B cell (primary cell): ENCODE measurements at places on chromosomes 2 and 18. TPM values are rescaled to one million over a fixed set of nuclear protein-coding genes. Genes with fewer than 3 reads are reported as not detected.

GRCh38 chr2:26355038-26355995 is 8.7 kb upstream of the ADGRF3 start:
- DNase-seq: no peak

DNA sequence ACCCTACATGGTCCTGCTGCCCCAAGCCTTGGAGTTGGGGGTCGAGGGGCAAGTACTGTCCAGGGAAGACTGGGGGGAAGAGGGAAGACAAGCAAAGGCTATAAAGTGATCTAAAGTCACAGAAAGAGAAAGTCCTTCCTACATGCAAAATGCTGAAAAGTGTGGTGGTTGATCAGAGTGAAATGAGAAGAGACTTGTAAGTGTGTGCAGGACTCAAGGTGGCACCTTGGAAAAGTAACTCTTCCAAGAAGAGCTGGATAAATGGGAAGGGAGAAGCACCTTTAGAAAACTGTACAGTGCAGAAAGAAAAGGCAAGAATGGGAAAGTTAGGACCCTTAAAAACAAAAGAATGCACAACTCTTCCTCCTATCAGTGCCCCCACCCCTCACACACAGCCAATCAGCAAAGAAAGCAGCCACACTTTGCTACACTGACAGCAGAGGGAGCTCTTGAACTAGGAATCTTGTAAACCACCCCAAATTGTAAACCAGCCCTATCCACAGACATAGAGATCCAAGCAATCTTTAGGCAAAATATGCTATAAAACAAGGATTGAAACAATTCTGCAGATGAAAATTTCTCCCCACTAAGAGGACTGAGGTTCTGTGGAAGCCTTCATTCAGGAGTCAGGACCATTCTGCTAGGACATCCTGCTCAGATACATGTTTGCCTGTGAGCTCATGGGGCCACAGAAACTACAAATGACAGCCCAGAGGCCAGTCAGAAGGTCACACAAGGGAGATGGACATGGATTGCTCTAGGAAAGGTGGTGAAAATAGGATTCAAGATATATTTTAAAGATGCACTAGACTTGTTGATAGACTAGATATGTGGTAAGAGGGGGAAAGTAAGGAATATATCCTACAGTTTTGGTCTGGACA is 146.4 kb downstream of the FTCDNL1 start:
- peak; percentile 37 for DNase-seq

DNA sequence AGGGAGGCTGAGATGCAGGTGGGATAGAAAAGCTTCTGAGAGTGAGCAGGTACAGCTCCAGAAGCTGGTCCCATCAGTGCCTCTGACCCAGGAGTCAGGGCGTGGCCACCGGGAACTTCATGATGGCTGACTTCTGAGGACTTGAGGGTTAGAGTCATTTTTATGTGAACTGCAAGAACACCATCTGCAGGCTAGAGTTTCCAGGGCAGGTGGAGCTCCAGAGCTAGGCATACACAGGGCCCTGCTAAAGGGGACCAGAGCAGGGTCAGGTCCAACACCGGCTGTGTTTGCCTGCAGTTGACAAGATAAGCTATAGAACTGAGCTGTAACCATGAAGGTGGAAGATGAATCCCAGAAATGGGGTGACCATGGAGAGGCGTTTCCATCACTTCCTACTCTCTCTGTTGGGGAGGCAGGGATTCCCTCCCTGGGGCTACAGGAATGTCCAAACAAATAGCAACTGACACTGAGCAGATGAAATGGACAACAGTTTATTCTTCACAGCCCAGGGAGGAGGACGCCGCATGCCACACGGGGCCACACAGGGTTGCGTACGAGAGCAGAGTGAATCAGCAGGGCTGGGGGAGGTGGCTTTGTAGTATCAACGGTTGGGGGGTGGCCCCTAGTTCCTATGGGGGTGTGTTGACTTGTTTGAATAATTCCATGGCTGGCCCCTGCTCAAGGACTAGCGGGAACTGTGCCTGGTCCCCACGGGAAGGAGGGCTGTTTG is 77.6 kb upstream of the ZNF516 start:
- no peak for DNase-seq

GRCh38 chr2:150204451-150204850 is 283.0 kb downstream of the RND3 start:
- no peak for DNase-seq

DNA sequence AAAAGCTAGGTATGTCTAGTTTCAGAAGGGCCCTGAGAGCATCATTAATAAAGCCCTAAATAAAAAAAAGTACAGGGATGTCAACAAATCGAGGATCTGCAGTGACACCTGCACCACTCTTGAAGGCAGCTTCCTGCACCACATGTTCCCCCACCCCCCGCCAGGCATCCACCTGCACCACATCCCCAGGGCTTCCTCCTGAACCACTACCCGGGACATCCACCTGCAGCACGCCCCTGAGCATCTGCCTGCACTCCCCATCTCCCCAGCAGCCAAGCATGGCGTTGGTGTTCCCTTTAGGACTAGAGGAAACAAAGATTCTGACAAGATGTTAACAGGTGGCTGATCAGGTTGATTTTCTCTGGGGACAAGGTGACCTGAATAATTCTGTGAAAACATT is 55.2 kb downstream of the DLGAP1 start:
- DNase-seq: no peak

- no peak for DNase-seq
These were observed 5.8 kb upstream of the PTPN4 start for GRCh38 chr2:119753930-119754321.

GRCh38 chr2:115678129-115678528 is 1235.7 kb downstream of the DPP10 start:
- DNase-seq: no peak

- no peak for DNase-seq
These were observed 28.1 kb upstream of the MYCN start for GRCh38 chr2:15912203-15912602.

DNA sequence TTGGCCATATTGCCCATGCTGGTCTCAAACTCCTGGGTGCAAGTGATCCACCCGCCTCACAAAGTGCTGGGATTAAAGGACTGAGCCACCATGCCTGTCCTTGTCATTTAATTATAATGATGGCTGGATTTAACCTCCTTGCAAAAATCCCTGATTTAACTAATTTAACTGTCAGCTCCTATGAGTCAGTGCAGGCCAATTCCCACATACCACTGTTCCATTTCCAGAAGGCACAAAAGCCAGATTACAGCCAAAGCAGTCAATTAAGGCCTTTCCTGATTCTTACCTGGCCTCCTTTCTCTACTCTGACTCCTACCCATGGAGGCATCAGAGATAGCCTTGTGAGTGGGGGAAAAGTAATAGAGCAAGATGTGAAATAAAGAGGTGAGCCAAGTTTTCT is 12.3 kb upstream of the SLC35F5 start:
- DNase-seq: no peak

DNA sequence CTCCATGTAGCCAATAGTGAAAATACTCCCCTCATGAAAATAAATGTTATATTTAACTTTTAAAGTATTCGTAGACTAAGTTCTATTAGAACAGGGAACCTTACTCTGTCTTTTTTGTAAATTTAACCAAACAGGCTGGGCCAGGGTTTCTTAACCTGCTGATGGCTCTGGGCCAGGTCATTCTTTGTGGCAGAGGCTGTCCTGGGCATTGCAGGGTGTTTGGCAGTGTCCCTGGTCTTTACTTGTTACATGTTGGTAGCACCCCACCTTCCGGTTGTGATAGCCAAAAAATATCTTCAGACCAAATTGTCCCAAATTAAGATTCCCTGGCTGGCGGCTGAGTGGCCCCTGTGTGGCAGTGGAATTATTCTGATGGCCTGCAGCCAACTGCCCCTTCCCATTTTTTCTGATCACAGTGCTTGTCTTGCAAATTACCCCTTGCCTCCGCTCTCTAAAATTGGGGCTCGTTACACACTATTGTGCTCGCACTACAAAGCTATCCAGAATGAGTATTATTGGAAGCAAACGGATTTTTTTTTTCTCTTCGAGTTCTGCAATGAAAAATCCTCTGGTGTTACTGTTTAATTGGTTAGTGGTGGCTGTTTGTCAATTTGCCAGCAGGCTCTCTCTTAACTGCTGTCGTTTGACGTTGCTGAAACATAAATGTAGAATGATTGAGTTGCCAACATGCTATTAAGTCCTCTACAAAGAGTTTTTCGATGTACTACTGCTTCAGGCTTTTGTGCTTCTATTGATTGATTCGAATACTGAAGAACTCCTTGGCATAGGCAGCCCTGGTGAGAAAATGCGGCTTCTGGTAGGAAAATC is 216.9 kb downstream of the SH3RF3 start:
- no peak for DNase-seq

GRCh38 chr2:95026471-95027368 is 1.2 kb downstream of the MAL start:
- DNase-seq: no peak

DNA sequence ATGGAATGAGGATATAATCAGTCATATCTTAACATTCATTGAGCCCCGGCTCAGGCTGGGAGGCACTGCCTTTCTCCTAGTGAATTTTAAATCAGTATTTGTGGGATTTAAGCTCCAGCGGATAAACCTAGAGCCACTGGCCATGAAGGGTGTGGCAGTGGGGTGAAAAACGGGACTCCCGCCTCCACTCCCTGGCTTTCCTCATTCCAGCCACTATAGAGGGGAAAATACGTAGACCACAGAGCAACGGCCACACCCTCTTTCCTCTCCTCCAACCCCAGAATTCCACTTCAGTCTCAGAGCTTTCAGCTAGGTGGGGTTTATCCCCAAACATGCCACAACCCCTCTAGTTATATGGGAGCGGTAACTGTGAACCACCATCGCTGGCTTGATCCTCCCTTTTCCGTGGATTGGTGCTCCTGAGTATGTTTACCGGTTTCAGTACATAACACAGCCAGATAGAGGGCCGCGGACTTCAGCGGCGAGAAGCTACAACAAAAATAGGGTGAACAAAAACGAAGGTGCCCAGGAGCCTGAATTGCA is 70.6 kb upstream of the ITGB6 start:
- no peak for DNase-seq

DNA sequence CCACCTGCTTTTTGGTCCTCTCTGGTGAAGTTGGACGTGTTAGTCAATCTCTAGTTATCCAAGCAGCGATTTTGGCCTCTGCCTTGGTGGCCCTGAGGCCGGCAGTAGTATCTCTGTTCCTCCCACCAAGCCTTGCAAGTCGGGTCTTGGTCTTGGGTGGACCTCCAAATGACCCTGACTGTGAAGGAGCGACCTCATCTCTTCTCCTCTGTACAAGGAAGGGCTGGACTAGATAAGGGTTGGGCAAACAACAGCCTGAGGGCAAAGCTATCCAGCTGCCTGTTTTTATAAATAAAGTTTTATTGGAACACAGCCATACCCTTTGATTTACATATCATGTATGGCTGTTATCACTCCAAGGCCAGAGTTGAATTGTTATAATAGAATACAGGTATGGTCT is 74.6 kb upstream of the FOSL2 start:
- DNase-seq: no peak

DNA sequence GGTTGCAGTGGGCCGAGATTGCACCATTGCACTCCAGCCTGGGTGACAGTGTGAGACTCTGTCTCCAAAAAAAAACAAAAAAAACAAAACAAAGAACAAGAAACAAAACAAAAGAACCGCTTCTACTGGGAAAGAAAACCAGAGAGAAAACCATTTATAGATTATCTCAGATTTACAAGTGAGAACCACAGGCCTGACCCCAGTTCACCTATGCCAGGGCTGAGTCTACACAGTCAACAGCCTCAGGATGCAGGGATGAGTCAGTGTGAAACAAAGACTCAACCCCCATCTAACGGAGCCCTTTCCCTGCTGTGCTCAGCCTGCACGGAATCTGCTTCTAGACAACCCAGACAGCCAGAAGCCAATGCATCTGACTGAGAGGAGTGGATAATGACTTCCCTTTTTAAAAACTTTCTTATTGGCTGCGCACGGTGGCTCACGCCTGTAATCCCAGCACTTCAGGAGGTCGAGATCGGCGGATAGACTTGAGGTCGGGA is 25.5 kb upstream of the YWHAQ start:
- no peak for DNase-seq

DNA sequence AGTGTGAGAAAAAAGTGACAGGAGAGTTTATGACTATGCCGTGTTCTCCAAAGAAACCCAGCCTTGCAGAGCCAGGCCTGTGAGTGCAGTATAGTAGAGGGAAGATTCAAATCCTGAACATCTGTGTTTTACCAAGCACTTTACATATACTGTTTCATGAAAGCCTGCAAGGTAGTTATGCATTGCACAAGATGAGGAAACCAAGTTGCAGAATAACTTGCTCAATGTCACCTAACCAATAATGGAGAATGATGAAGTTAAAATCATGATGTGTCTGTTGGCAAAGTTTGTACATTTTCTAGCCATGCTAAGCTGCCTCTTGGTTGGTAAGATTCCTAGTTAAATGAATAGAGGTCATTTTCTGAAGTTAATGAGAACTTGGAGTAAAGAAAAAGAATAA is 29.3 kb downstream of the SYT4 start:
- no peak for DNase-seq

- no peak for DNase-seq
These were observed 241.6 kb downstream of the RPIA start for GRCh38 chr2:88933091-88933490.

- no peak for DNase-seq
These were observed 290.5 kb upstream of the HS6ST1 start for GRCh38 chr2:128608921-128609880.

DNA sequence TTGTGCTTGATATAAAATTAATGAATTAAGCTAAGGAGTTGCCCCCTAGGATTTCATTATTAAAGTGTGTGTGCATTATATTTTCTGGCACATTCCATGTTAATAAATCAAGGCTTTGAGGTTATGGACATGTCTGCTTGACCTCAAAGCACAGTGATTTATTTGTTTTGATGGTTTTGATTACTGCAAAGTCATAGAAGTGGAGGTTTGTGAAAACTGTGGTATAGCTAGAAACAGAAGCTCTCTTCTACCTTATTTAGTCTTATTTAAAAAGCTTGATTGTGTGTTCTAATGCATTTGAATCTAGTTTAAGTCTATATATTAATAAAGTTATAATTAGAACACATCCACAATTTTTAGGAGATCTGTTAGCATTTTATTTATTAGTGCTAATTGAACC is 32.2 kb downstream of the DOK6 start:
- DNase-seq: no peak

DNA sequence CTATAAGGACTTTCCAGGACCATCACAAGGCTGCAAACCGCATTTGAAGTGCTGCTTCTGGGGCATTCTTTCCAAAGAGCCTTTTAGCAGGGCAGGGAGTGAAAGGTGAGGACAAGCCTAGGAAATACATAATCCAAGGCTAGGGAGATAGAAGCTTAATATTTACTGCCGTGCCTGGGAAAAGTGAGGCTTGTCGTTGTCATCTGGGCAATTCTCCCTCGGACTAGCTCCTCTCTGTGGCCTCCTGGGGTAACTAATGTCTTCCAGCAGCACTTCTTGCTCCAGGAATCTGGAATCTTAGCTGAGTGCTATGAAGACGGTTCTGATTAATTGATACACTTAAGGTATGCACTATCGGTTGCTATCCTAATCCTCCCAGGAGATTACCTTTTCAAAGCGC is 69.3 kb upstream of the ATL2 start:
- no peak for DNase-seq

- no peak for DNase-seq
These were observed 1130.0 kb downstream of the TSN start for GRCh38 chr2:122885436-122885835.

GLS gene
- total RNA-seq: 194 and 195 TPM in 2 replicates

SH3YL1 gene
- 48.4 and 55.4 TPM in 2 replicates for total RNA-seq

CCDC74B gene
- 0.95 and 1.4 TPM in 2 replicates for total RNA-seq

PHLPP1 gene
- 20.7 and 22.6 TPM in 2 replicates for total RNA-seq

EGR4 gene
- 0.30 and 0.41 TPM in 2 replicates for total RNA-seq

APLF gene
- total RNA-seq: 6.3 and 7.4 TPM in 2 replicates

ADAM23 gene
- total RNA-seq: 1.3 and 1.7 TPM in 2 replicates

COL4A3 gene
- total RNA-seq: 43.9 and 45.9 TPM in 2 replicates

POTEI gene
- not detected in 2 replicates for total RNA-seq

CDH20 gene
- not detected in 2 replicates for total RNA-seq

BOLL gene
- total RNA-seq: not detected in 2 replicates

MALL gene
- not detected in 2 replicates for total RNA-seq
